Astrocyte of the cerebellum (primary cell): ENCODE measurements at places on chromosomes 11 and 22.

- DNase-seq = peak; percentile 60
Measured at GRCh38 chr11:112318184-112318591, 57.5 kb upstream of the PLET1 start.

- no peak for DNase-seq
Measured at GRCh38 chr11:45921561-45922424, 663 bp upstream of the LARGE2 start.

- DNase-seq = no peak
Measured at GRCh38 chr22:37230673-37231405, 13.2 kb downstream of the RAC2 start.

GRCh38 chr11:118291477-118292135, 12.9 kb upstream of the CD3E start:
- no peak for DNase-seq

GRCh38 chr22:23673050-23673620, 17.7 kb upstream of the RGL4 start:
- no peak for DNase-seq

GRCh38 chr11:120613264-120614226, 102.0 kb downstream of the GRIK4 start:
- DNase-seq = no peak

DNA sequence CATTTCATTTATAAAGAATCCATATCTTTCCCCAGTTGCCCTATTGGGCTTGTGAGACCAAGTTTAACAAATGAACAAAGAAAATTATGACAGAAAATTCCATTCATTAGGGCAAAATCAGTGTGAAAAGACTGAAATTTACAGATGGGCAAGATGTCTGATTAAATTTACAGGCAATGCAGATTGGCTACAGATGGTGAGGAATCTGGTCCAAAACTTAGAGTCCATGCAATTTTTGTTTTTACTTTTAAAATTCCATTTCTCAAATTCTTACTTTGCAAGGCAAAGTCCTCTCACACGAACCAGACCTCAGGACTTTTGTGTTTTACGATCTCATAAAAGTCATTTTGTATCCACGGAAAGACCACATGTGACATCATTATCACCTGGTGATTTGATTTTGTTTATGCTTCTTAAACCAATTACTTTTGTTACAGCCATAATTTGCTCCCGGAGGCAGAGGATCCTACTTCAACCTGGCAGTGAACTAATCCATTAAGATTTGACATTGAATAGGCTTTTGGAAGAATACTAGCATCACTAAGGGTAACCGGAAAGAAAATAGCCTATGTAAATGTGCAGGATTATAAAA, 843.7 kb upstream of the CHORDC1 start:
- DNase-seq = no peak

GRCh38 chr11:88377646-88378045, 40.1 kb upstream of the CTSC start:
- DNase-seq = no peak

- no peak for DNase-seq
Measured at GRCh38 chr11:104541701-104542100, 356.6 kb downstream of the CASP12 start.

DNA sequence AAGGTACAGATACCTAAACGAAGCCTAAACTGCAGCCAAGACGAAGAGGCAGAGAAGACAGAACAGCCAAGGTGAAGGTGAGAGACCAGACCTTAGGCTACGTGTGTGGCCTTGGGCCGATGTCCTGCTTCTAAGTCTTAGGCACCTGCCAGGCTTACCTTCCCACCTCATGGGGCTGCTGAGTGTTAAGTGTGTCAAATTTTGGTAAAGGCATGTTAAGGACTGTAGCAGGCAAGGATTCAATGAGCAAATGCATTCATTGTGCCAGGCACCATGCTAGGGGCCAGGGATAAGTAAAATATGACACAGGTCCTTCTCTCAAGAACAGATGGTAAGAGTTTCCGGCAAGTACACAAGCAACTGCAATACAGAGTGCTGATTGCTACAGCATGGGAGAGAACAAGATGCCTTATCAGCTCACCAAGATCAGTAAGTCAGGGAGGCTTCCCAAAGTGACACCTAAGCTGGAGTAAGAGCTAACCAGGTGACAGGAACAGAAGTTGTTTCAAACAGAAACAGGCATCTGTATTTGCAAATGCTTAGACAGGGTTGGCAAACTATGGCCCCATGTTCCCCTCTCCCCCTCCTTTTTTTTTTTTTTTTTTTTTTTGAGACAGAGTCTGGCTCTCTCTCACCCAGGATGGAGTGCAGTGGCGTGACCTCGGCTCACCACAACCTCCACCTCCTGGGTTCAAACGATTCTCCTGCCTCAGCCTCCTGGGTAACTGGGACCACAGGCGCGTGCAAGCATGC, 46.7 kb downstream of the CLTCL1 start:
- no peak for DNase-seq

DNA sequence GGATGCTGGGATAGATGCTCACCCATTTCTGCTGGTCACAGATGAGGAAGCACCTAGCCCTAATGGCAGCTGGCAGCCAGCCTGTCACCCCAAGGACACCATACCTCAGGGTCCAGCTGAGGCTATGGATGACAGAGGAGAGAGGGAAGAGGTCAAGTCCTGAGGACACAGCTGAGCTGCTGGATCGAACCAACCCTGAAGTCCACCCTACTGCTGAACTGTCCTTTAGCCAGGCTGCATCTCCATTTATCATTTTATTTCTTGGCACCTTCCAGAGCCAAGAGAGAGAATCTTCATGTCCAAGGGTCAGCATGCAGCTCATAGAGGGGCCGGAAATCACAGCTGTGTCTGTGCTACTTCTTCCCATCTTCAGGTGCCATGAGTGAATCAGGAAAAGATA, 30.9 kb downstream of the RPS6KA4 start:
- DNase-seq = no peak

DNA sequence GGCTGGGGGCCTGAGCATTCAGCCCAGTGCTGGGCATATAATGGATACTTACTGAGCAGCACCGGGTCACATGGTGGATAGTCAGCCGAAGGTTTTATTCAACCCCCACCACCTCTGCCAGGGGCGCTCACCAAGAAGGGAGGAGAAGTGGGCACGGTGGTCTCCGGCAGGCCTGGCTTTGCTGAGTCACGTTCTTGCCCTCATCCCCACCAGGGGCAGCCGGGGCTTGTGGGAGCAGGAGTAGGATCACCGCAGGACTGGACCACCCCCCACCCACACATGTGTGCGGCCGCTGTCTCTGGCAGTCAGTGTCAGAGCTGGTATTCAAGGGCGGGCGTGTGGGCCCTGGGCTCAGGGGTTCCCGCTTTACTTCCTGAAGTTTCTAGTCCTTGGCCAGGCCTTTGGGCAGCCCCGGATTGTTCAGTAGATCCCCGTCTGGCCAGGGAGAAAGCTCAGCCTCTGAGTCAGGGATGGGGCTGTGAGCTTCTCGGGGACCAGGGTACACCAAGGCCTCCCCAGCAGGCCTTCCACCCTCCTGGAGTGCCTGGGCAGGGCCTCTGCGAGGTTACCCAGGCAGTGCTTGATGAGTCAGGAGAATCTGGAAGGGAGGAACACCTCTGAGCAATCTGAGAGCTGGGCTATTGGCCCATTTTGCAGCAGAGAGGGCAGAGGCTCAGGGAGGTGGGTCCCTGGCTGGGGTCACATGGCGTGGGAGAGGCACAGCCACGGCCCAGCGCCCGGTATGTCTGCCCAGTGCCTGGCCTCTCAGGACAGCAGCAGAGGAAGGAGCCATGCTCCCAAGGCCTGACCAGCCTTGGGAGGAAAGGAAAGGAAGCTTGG, 60.6 kb downstream of the RTL6 start:
- no peak for DNase-seq

- no peak for DNase-seq
Measured at GRCh38 chr22:40241200-40241763, 63.6 kb downstream of the TNRC6B start.

GRCh38 chr11:85673393-85673792, 8.5 kb upstream of the CREBZF start:
- no peak for DNase-seq

DNA sequence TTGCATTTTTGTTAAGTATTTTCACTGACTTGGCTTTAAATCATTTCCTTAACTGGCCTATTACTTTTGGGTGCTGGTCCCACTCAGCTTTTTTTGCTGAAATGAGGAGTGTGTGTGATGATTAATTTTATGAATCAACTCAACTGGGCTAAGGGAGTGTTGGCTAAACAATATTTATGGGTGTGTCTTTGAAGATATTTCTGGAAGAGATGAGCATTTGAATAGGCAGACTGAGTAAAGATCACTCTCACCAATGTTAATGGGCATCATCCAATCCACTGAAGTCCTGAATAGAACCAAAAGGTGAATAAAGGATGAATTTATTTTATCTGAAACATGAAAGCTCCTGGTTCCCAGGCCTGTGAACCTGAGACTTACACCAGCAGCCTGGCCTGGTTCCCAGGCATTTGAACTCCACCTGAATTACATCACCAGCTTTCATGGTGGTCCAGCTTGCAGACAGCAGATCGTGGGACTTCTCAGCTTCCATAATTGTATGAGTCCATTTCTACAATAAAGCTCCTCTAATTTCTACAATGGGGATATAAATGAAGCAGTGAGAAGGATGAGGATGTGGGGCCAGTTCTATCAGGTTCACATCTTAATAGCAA, 241.3 kb upstream of the ZC3H12C start:
- DNase-seq = no peak

- DNase-seq = no peak
Measured at GRCh38 chr11:120651396-120651795, 139.8 kb downstream of the GRIK4 start.

DNA sequence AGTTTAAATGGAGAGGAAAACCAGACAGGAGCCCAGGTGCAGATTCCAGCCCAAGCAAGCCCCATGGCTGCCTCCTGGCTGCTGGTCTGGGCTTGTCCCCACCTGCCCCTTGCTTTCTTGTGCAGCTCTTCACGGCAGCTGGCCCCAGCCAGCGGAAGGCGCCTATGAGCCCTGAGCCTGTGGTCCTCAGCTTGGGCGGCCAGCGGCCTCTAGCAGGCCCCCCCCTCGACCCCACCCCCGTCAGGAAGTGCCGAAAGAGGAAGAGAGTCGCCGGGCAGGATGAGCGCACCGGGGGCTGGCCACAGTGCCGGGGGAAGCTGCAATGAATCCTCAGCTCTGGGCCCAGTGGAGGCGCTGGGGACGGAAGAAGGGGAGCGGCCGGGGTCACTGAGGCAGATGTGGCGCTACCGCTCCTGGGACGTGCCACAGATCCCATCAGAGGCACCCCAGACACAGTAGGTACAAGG, 2.1 kb upstream of the DGKZ start:
- DNase-seq = no peak

DNA sequence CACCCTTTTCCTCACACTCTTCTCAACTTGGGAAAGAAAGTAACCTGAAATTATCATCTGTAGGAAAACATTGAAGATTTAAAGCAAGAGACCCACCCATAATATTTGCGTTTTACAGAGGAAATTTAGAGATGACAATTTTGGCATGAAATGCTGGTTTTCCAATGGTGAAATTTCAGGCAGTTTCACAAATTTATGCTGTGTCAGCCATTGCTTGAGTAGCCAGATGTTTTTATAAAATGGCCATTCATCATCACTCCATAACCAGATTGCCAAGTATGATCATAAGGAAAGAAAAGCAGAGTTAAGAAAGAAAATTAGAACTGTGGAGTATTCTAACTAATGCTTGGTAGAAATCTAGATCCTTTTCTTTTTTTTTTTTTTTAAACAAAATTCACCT, 732.9 kb downstream of the NELL1 start:
- no peak for DNase-seq

DNA sequence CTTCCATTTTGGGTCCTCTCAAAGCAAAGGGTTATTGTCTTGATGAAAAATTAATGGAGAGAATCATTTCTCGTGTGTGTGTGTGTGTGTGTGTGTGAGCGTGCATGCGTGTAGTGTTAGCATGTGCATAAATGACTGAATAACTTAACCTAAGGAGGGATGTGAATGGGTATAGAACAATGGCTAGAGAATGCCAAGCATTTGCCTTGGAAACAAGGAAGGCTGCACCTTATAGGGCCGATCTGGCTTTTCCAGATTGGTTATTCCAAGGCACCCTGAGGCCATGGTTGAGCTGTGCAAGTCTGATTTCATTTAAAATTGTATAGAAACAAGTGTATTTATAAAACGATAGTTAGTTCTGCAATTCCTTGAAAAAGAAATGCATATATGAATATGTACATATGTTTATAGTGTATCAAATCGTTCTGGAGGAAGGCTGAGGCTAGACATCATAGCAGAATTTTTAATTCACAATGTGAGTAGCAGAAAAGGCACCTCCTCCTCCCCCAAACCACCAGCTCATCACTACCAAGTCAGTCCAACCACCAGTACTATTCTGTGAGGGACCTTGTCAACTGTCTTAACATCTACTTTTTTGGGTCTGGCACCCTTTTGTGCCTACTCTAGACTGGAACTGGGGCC, 322.7 kb upstream of the ISX start:
- no peak for DNase-seq

DNA sequence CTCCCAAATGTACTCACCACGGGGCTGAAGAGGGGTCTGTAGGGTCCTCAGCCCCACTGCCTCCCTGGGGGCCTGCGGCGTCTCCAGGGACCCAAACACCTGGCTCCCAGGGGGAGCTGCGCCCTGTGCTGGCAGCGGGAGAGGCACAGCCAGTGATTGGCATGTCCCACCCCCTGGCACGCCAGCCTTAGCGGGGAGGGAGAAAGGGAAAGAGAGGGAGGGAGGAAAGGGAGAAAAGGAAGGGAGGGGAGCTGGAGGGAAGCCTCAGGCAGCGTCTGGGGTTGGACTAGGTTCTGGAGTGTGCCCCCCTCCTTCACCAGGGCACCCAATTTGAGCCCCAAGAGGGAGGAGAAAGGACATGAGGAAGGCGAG, at the start of gene CHRM1:
Gene CHRM1, minus strand, starts transcription at position 163 of the 372 bp plus-strand sequence. CDS start 10,263 bp downstream, outside the sequence.
- no peak for DNase-seq

DNA sequence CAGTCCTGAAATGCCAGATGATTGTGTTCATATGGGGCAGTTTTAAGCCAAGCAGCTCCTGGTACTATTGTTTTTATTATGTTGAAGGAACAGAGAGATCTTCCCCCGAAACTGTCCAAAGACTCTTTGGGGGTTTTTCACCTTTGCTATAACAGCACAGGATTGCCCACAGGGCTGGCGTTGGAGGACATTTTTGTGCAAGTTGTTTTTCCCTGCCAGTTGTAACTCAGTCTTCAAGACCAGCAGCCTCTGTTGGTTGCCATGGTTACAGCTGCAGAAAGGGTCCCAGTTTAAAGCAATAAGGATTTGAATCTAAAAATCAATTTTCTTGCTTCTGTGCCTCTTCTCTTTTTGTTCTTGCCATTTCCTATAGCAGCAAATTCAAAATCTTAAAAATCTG, 45.4 kb upstream of the YWHAH start:
- DNase-seq = no peak

DNA sequence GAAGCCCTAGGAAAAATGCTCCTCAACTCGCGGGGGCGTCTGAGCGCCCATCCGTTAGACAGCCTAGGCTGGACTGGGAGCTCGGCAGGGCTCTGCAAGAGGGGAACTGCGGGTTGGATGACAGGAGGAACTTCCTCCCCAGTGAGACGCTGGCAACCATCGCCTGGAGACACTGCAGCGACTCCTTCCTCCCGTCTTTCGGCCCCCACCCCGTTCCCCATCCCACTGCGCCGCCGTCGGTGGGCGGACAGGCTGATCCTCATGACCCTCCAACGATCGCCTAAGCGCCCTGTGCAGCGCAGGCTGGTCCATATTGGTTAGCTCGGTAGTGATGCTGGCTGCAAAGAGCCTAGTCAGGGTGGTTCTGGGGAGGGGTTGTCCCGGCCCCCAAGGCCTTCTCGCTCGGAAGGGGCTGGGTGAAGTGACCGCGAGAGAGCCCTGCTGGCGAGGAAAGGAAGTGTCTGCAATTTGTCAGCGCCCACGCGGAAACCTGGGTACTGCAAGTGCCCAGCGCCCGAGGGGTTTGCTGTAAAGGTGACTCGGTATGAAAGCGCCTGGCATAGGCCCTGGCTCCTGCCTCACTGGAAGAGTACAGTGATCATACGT, 638 bp downstream of the NRGN start:
- DNase-seq = no peak

GRCh38 chr11:129750343-129751292, 65.0 kb upstream of the TMEM45B start:
- DNase-seq = peak; percentile 55
